Brain microvascular endothelial cell (primary cell): ENCODE measurements at places on chromosomes 3 and 15.
A peak's percentile ranks its signal among the peaks of the same experiment; 100 is the strongest.

DNA sequence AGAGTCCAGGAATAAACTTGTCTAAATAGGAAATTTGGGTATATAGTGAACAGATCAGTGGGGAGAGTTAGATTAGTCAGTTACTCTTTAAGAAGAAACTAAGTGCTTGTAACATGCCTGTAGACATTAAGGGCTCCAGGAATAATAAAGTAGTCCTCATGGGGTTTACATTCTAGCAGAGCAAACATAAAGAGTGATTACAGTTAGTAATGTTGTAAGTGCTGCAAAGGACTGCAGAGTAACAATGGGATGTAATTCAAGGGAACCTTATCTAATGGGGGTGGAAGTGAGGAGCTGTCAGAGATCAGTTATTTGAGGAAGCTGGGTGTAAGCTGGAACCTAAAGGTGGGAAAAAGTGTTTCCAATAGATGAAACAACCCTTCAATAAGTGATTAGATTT lies 67.5 kb downstream of the ARIH1 start:
- DNase-seq: no peak

DNA sequence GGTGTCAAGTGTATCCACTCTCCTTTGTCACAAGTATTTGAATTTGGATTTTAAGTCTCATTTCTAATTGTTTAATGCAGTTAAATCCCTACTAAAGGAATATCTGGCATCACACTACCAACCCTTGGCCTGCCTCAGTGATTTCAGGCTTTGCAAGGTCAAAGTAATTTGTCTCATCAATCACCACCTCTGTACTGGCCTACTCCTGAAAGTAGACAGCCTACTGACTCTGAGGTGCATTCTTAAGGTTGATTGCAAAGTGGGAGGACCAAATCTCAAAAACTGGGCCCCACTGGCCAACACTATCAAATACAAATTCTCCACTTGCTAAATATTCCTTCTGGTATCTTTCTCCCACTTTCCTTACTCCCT lies 851 bp upstream of the TEX55 start:
- DNase-seq: no peak

GRCh38 chr15:68149059-68149458 lies 56.1 kb downstream of the CALML4 start:
- peak; percentile 20 for DNase-seq

DNA sequence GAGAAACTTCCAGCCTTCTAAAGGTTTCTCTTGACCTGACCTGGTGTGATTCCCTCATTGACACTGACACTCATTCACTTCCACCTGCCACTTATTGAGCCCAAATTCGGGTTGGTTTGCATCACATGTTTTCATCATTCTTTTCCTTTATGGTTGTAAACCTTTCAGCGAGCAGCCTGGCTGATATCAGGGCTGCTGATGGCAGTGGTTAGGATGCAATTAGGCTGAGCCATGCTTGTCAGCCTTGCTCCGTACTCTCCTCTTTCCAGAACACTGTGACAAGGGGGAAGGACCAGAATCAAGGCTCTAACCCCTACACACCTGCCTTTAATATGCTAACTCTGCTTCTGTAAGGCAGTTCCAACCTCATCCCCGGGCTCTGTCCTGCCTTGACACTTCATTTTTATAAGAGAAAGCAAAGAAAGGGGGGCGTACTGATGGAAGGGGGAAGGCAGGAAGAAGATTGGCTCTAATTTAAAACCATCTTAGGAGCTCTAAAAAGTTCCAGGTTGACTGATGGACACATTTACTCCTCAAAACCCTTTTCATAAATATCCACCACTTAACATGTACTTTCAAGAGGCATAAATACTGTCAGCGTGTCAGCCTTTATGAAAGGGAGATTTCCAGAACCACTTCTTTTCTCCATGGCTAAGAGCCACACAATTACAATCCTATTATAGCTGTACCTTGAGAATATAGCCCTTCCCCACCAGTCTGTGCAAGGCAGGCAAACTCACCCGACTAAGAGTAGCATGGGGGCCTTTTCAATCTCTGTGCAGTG lies 5.7 kb downstream of the NMNAT3 start:
- DNase-seq: no peak

GRCh38 chr15:75022783-75023180 lies 608 bp upstream of the PPCDC start:
- DNase-seq: no peak

DNA sequence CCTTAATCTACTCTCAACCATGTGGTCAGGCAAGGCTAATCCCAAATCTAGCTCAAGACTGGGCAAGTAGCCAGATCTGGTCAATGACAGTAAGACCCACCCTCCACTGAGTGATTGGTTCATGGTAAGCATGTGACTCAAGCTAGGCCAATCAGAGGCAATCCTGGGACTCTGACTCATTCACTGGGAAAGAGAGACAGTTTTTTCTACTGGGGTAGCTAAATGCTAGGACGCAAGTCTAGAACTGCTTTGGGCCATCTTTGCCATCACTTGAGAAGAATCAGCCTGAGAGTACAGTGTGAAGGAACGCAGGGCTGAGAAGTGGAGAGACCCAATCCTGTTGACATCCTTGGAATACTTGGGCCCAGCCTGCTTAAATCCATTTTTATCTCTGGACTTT lies 9.4 kb upstream of the RAD18 start:
- DNase-seq: peak; percentile 52

DNA sequence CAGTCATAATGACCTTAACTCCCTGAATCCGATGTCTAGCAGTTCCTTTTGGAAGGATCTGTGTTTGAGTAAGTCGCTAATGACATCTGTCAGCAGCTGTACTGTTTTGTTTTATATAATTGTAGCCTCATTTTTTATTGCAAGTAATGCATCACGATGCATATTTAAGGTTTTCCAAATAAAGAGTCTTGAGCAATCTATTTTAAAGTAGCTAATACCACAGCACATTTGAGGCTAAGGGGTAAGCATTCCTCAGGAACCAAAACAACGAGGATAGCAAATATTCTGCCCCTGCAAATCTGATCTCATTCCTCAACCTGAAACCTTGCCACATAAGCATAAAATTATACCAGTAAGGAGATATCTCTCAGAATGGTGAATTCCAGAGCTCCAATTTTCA lies 98.7 kb downstream of the TBC1D5 start:
- peak; percentile 24 for DNase-seq

DNA sequence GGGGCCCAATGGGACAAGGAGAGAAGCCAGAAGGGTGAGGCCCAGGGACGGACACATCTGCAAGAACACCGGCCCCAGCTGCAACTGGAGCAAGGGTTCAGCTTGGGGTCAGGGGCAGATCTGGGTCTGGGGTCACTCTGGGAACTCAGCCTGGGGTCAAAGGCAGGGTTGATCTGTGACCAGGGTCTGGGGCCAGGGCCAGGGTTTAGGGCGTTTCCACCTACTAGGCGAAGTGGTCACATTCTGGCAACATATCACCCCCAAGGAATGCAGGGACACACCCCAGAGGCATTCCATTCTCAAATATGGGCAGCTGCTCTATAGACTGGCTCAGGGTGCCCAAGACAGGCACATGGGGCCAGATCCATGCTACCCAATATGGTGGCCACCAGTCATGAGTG lies 9.0 kb downstream of the UROC1 start:
- no peak for DNase-seq

DNA sequence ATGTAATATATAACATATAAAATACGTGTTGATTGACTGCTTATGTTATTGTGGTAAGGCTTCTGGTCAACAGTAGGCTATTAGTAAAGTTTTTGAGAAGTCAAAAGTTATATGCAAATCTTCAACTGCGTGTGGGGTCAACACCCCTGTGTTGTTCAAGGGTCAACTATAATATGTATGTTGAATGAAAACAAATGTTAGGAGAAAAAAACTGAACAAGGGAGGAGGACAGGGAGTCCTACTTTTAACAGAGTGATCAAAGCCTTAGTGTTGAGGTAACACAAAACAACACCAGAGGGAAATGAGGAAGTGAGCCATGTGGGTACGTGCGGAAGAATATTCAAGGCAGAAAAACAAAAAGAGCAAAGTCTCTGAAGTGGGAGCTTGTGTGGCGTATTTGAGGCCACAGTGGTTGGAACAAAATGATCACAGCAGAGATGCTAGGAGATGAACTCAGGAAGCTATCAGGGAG lies 62.5 kb downstream of the SFMBT1 start:
- DNase-seq: no peak

DNA sequence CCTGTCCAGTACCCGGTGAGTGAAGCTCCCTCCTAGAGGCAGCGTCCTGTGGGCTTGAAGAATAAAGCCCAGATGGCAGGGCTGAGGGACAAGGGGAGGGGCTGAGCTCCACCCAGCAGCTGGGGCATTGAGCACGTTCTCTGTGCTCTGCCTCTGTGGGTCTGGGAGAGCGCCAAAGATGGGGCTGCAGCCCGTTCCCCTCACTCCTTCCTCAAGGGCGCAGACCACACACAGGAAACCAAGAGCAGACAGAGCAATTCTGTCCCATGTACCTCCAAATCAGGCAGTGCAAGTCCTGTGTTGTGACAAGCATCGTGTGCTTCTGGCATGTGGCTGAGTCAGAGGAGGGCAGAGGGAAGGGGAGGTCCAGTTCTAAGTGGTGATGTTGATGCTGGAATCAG lies 15.7 kb upstream of the KIF23 start:
- peak; percentile 40 for DNase-seq

GRCh38 chr3:158097081-158097592 lies 9.1 kb downstream of the SHOX2 start:
- no peak for DNase-seq

DNA sequence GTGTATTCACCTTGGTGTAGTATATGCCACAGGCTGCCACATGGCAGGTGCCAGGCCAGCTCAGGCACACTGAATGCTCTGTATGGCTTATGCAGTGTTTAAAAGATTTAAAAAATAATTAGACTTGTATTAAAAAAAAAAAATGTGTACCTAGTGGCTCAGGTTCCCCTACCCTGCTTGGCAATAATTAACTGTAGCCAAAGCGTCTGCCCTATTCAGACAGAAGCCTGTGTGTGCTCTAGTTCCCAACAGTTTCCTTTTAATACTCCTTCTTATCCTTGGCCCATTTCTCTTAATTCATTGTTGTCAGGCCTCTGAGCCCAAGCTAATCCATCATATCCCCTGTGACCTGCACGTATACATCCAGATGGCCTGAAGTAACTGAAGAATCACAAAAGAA lies 752.2 kb upstream of the CFAP20DC start:
- no peak for DNase-seq

- DNase-seq: peak; percentile 52
Measured at GRCh38 chr3:138935863-138936740, 10.8 kb downstream of the FOXL2 start.

DNA sequence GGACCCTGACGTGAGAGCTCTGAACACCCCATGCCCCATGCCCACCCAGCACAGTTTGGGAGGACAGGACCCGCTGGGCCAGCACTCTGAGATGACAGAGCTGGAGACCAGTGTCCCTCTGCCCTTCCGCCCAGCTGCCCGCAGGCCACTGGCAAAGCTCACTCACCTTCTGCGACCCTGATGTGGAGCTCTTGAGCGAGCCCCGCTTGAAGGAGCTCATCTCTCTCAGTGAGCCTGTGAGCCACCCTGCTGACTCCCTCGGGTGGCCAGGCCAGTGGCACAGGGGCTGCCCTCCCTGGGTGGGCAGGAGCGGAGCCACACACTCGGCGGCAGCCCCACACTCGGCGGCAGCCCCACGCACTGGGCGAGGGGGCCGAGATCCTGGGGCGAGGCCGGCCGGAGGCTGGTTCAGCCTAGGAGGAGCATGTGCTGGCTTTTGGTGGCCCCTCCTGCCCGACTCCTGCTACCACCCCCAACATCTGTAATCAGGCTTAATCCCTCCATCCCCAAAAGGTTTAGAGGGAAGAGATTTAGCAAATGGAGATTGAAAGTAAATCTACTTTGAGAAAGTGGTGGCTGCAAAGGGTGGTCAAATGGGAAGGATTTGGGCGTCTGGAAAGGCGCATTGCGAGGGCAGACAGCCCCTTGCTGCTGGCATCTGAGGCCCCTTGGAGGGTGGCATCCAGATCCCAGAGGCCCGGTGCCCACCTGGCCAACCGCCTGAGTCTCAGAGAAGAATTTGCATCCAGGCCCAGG lies 59.4 kb upstream of the TRPM1 start:
- DNase-seq: no peak

GRCh38 chr3:195209847-195210265 lies 61.1 kb downstream of the XXYLT1 start:
- no peak for DNase-seq
